ENCODE measurements at places on chromosomes 1 and 21.

DNA sequence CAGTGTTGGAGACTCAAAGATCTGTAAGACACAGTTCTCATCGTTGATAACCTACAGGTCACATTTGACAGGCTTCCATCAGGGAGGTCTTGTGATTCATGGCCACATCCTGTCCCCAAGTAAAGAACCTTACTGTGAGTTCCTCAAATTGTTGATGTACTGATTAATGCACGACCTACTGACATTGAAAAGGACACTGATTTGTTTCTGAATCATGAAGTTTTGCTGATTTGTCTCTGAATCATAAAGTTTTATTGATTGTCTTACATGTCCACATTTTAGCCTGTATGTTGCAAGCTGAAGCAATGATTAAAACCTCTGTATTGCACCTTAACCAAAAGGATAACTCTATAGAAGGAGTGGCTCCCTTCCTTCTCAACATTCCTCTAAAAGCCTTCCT lies 476.3 kb upstream of the RUNX1 start:
- no peak for DNase-seq

- DNase-seq: no peak
Observed at GRCh38 chr1:172960454-172961208, 90.1 kb downstream of the TNFSF18 start.

GRCh38 chr1:17067465-17068240 lies 13.8 kb upstream of the SDHB start:
- no peak for DNase-seq

DNA sequence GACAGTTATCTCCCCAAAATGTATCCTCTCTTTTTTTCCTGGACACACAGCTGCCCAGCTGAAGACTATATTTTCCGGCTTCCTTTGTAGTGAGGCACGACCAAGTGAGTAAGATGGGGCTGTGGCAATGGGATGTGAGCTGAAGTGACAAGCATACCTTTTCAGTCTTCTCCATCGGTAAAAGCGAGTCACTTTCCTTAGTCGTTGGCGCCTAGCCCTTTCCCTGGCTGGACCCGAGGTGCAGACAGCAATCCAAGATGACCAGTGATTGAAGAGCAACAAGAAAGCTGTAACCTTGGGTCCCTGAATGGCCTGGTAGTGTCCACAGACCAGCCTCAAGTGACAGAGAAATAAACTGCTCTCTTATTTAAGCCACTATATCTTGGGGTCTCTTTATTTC lies 155.2 kb downstream of the NR5A2 start:
- no peak for DNase-seq

- no peak for DNase-seq
Observed at GRCh38 chr1:114551400-114551799, 30.0 kb downstream of the BCAS2 start.

GRCh38 chr1:37471345-37472231 lies 2.8 kb upstream of the ZC3H12A start:
- no peak for DNase-seq

GRCh38 chr1:199084293-199084692 lies 445.5 kb downstream of the PTPRC start:
- no peak for DNase-seq

DNA sequence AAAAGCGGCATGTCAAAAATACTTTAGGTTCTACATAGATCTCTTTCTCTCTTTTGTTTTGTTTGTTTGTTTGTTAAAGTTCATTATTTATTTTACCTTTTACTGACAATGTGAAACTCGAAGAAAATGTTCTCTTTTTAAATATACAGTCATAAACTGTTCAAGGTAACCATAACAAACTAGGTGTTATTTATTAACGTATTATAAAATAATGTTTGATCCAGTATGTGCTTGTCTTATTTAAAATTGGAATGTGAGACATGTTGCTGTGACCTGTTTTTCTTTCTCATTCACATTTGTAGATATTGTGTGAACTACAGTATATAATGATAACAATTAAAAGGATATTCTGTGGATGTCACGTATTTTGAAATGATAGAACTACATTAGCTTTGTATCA lies 5.9 kb upstream of the LEPR start:
- no peak for DNase-seq

DNA sequence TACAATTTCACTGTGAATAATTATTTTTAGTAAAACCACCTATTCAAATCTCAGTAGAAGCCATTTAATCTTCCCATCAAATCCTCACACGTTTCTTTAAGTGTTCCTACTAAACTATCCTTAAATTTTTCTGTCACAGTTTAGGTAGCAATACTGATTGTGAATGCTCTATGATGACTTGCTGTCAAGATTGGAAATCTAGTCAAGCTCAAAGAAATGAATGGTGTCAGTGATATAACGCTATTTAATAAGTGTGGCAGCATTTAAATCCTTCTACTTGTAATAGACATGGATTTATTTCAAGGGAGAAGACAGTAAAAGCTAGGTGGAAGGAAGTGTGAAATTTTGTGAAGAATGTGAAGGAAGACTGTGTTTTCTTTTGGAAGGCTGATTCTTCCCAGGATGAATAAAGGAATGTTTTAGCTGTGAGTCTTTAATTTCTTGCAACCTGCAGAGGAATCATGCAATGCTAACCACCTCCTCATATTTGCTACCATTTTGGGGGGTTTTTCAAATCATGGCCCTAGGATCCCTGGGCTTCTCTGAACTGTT lies 936.7 kb upstream of the NEGR1 start:
- DNase-seq: no peak

DNA sequence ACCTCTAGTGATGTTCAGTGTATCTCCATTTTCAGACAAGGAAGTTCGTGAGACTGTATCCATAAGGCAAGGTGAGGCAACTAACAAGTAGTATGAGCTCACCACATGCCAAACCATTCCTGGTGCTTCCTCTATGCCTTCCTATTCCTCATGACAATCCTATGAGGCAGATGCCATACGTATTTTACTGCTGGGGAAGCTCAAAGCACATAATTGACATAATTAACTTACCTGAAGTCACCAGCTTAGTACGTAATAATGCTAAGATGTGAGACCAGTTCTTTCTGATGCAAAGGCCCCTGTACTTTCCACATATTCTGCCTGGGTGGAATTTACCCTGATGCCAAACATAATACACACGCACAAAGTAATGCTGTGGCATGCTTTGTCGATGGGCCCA lies 83.6 kb upstream of the NFIA start:
- no peak for DNase-seq
